ENCODE measurements at places on chromosomes 2 and 18. TPM values are rescaled to one million over a fixed set of nuclear protein-coding genes. Genes with fewer than 3 reads are reported as not detected.

The CRYGD gene
- polyA plus RNA-seq: not detected

The TRIM43 gene
- not detected for polyA plus RNA-seq

The REG1B gene
- 1.8 TPM for polyA plus RNA-seq

The MC5R gene
- polyA plus RNA-seq: 0.12 TPM

The STEAP3 gene
- polyA plus RNA-seq: 9.6 TPM

The SNTG2 gene
- 0.26 TPM for polyA plus RNA-seq

The IL37 gene
- polyA plus RNA-seq: 0.12 TPM

The BARD1 gene
- 5.1 TPM for polyA plus RNA-seq

The MC4R gene
- not detected for polyA plus RNA-seq

The LAMA1 gene
- polyA plus RNA-seq: 0.16 TPM

The SOS1 gene
- polyA plus RNA-seq: 5.5 TPM

The TUBA3E gene
- not detected for polyA plus RNA-seq

The GKN1 gene
- polyA plus RNA-seq: 0.25 TPM

The CBLN2 gene
- not detected for polyA plus RNA-seq

The RASGRP3 gene
- polyA plus RNA-seq: 0.55 TPM
